ENCODE measurements at places on chromosomes 1 and 21.

DNA sequence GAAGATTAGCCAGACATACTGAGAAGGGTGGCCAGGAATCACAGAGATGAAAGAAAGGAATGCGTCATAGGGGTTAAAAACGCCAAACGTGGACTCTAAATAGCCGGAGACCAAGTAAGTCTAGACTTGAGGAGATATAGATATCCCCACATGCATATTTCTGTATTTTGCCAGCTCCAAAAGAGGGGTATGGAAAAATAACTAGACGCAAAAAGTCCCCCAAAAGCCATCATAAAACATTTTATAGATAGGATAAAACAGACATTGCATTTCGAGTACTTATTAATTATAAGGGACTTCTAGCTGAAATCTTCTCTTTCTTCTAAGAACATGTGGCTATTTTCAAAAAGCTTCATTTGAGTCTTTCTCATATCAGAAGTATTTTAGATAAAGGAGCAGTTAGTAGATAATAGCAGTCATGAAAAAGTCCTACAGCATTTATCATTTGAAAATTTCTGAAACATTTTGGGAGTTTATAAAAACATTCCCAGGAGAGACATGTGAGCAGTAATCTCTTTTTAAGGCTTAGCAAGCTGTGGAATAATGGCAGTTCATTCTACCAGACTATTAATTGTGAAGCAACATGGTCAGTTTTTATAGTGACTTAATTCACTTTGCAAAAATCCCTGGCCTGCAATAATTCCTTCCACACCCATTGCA, 6.1 kb downstream of the KIF26B start:
- DNase-seq = no peak

DNA sequence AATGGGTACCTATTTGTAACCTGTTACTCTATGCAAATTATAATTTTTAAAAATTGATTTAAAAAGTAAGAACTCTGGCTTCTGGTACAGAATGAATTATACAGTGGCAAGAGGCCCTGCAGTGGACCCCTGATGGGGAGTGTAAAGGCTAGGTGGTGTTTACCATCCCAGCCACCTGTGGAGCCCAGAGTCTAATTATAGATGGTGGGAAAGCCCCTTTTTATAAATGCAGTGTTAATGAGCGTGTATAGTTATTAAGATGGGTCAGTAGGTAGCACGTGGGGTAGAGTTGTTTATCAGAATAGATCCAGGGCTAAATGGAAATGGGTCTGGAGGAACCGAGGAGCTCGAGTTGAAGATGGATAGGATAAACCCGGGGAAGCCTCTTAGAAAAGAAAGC, 13.9 kb upstream of the PRELP start:
- DNase-seq = no peak

DNA sequence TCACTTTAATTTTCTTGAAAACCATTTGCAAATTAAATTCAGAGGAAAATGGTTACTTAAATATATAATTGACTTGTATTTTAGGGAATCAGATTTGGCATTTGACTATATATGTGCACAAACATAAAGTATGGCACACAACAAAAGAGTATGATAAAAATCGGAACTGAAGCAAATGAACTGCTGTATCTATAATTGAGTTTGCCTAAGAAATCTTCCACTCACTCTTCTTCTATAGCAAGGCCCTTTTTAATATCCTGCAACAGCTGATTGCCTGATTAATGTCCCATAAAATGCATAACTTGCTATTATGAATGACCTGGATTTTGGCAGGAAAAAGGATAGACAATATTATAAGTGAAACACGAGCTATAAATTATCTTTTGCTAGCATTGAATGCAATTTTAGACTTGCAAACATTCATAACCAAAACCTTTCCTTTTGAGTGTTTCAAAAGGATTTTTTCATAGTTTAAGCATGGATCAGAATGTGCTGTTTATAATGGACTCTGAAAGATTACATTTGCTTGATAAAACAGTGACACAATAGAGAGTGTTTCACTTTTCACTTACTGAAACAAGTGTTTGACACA, 2204.3 kb downstream of the MRPL39 start:
- DNase-seq = no peak

- DNase-seq = no peak
Measured at GRCh38 chr1:96187020-96187419, 534.6 kb upstream of the PTBP2 start.

DNA sequence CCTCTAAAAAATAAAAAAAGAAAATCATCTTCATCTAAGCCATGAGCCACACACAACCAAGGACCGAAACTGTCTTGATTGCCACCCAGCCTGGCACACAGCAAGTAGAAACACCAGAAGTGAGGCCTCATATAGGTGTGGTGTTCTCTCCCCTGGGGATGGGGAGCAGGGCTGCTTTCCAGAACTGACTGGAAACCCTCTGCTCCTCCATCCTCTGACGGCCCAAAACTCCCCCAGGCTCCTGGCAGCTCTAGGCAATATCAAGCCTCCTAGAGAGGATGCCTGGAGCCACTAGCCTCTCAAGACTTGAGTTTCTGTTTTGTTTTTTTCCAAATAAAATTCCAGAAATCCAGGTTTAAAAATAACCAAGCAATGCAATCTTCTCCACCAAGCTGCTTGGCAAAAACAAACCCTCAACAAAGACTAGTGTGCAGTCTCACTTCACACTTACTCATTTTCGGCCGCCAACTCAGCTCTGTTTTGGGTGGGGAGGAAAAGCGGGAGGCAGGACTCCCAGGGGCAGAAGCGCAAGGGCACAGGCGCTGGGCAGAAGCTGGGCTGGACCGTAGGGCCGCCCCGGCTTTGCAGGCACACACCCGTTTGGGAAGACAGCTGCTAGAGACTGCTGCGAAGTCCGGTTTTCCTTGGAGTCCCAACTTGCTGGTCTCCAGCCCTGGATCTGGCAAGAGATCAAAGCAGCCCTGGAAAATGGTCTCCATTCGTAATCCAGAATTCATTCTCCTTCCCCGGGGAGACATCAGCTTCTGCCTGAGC, 78.2 kb upstream of the CAPZB start:
- DNase-seq = peak; percentile 55

DNA sequence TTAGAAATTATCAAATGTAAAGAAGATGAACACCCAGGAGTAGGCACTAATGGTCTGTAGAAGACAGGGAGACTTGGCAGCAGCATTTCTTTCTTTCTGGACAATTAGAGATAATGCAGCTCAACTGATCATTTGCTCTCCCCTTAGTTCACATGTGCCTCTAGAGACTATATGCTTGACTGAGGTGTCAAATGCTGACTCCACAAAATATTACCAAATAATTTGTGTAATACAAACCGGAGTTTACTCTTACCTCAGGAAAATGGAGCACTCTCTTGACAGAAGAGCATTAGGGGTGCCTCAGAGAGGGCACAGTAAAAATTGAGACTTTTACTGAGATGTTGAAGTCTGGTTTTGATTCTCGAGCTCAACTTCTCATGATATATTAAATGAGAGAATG, 131.8 kb downstream of the ATP6V1G3 start:
- no peak for DNase-seq

DNA sequence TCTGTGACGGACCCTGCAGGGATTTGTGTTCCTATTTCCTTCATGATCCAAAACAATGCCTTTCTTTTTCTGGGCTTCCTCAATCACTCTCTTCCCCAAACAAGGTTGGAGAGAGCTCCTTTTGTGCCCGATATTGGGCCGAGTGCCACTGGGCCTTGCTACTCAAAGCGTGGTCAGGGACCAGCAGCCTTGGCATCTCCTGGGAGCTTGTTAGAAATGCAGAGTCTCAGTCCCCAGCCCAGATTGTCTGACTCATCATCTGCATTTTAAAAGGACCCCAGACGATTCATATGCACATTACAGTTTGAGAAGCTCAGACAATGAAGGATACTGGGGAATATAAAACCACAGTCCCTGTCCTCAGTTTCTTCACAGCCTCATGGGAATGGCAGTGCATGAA, 19.9 kb downstream of the ADORA1 start:
- no peak for DNase-seq

DNA sequence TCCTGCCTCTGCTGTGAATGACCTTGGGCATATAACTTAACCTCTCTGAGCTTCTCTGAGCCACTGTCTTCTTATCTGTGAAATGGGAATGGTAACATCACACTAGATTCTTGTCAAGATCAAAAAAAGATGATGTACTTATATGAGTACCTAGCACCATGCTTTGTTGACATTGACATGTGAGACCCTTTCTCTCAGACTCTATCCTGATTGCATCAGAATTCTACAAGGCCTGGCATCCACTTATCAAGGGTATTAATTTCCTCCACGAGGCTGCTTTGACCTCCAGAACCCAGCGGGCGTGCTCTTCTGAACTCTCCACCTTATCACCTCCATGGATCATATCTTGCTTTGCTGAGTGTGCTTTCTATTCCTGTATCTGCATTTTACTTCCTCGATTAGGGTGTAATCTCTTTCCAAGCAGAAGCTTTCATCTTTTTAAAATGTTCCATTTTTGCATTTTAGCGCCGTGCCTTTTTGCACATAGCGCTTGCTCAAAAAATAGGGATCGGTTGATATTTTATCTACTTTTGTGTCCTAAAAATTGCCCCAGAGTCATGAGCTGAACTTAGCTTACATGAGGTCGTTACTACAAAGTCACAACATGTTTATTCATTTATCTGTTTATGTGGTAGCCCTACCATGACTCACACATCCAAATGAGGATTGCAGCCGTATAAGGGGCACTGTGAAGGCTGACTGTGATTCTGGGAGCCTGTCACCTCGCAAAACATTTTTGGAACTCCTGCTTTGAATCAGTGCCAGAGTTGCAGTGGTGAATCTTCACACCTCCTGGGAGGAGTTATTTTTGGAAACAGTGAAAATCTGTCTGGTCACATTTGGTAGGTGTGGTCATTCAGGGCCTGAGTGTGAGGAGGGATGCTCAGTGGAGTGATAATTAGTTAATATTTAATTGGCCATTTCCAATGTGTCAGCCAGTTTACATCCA, 63.2 kb downstream of the IER5 start:
- DNase-seq = no peak

DNA sequence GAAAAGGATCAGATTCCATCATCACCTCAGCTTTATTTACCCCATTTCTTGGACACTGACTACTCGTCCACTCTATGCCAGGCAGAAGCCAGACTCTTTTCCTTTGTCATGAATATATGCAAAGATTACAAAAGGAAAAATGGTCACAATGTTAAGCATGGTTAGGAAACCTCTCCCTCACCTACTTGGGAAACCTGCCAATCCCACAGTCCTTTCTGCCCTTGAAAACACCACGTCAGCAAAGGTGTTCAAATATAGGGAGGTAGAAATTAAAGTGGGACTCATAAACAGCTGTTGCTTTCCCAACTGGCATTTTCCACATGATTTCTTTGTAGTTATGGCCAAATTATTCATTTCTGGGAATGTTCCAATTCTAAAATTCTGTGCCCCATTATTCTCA, 16.2 kb upstream of the ATP13A2 start:
- no peak for DNase-seq

- DNase-seq = no peak
Measured at GRCh38 chr1:170150016-170150415, 4.3 kb downstream of the NTMT2 start.

GRCh38 chr1:1437904-1438376, 2.5 kb downstream of the VWA1 start:
- no peak for DNase-seq

DNA sequence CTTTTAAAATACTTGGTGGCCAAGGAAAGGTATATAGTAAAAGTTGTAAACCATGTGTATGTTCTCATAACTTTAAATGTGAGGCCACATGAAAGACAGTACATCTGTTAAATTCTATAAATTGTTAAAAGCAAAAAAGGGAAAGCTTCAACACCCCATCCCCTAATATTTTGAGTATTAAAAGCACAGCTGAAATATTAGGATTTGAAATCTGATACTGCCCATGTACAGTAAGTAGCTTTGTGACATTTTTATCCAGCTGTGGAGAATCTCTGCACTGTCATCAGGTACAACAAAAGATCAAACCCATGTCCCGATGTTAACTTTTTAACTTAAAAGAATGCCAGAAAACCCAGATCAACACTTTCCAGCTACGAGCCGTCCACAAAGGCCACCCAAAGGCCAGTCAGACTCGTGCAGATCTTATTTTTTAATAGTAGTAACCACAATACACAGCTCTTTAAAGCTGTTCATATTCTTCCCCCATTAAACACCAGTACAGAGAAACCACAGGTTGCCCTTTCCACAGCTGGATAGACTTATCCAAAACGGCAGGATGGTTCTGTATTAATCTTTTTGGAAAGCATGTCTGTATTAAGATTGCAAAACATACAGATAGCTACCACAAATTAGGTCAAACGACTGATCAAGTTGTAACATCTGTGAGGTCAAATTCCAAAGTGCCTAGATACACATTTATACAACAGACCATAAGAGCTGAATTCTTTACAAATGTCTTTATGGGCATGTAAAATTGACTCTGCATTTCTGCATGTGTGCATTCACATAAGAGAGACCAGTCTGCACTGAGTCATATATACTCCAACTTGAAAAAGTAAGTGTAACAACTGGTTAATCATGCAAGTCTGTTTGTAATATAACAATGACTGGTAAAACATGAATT, 5.2 kb downstream of the IRF2BP2 start:
- peak; percentile 57 for DNase-seq

DNA sequence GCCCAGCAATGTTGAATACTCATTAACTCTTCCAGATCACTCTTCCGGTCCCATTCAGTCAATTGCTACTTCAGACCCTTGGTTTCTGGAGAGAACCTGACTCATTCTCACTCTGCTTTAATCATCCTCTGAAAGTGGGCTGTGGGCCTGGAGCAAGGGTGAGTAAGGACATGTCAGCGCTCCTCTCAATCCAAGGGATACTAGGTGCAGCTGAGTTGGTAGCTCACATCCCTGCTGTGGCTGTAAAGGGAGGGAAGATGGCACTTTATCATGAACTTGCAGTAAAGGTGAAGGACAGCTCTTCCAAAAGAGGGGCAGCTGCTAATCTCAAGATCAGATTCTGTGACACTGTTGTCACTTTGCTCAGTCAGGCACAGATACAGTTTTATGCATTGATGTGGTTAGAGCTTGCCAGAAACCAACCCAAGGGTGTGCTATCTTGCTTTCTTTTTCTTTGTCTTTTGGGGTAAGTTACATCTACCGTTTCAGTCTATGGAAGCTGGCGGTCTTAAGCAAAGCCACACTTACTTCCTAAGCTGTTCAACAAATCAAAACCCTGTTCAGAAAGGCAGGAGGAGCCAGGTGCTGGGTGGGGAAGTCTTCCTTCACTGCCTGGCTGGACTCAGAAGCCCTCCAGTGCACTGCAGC, 26.5 kb upstream of the NTPCR start:
- no peak for DNase-seq

- no peak for DNase-seq
Measured at GRCh38 chr1:67169496-67169895, 3.2 kb downstream of the IL23R start.
